ENCODE measurements at places on chromosomes 7 and 10. TPM values are rescaled to one million over a fixed set of nuclear protein-coding genes. Genes with fewer than 3 reads are reported as not detected.

DNA sequence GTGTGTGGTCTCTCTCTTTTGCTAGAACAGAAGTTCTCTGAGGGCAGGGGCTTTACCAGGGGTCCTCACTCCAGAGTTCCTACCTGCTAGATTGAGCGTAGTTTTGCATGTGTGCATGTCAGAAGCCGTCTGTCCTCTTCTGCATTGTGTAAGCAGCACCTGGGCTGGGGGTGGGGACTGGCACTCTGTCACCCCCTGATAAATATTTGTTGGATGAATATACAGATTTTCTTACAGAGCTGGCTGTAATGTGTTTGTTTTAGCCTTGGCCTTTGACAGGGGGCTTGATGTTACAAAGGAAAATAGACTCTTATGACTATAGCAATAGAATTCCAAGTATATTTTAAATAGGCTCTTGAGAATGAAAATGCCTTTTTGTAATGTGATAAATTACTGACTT lies 46.6 kb downstream of the WDR37 start:
- H3K36me3 ChIP-seq, result no peaks in the 10 kb centered on the region
- no peak for DNase-seq
- no peaks in the 10 kb centered on the region for H3K4me1 ChIP-seq
- H3K4me3 ChIP-seq, result no peak overlapping the region
- no peaks in the 10 kb centered on the region for H3K27me3 ChIP-seq

GRCh38 chr7:49669285-49669684 lies 104.2 kb upstream of the VWC2 start:
- no peak overlapping the region for H3K4me3 ChIP-seq
- DNase-seq, result no peak
- no peak overlapping the region for H3K27ac ChIP-seq
- no peaks in the 10 kb centered on the region for H3K36me3 ChIP-seq

DNA sequence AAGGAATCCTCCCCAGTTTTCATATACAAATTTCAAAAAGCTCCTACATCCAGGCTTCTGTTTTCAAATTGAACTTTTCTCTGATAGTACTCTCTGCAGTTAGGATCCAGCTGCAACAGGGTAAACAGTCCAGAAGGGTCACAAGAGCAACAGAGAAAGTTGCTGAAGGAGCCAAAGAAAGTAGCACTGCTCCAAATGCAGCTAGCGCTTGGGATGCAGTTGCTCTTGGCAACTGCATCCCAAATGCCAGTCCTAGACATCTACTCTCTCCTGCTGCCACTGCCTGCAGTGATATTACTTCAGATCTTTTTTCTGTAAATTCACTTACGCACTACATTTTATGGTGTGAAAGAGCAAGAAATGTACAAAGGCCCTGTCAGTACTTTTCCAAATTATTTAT lies 14.6 kb downstream of the GPR37 start:
- no peak overlapping the region for H3K4me3 ChIP-seq
- no peaks in the 10 kb centered on the region for H3K4me1 ChIP-seq
- no peaks in the 10 kb centered on the region for H3K27me3 ChIP-seq
- no peak for DNase-seq
- no peak overlapping the region for H3K27ac ChIP-seq

DNA sequence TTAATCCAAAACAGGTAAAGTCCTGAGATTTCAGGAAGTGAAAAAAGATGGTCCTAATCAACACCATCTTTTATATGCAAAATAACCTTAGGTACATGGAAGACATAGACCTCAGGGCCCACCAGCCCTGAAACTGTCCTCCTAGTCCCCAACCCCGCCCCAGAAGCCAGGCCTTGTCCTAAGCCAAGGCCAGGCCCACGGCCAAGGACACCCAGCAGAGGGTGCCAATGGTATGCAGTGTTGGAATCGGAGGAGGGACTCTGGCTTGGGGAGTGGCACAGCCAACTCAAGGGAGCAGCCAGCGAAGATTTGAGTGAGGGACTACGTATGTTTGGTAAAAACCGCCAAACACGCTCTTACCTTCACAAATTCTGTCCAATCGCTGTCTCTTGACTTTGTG lies 96.7 kb downstream of the ZRANB1 start:
- peak; percentile 72 for DNase-seq

GRCh38 chr7:36262309-36263094 lies 109.4 kb downstream of the EEPD1 start:
- peaks cover 50% of the 10 kb centered on the region for H3K4me1 ChIP-seq
- DNase-seq, result no peak
- no peak overlapping the region for H3K4me3 ChIP-seq
- no peak overlapping the region for H3K27ac ChIP-seq

- DNase-seq, result no peak
- H3K4me3 ChIP-seq, result no peak overlapping the region
- H3K27me3 ChIP-seq, result no peaks in the 10 kb centered on the region
- no peaks in the 10 kb centered on the region for H3K36me3 ChIP-seq
- peak overlapping the region; percentile 58 for H3K27ac ChIP-seq
- peaks cover 39% of the 10 kb centered on the region for H3K4me1 ChIP-seq
Measured at GRCh38 chr7:139659922-139660316, 117.9 kb downstream of the HIPK2 start.

- no peaks in the 10 kb centered on the region for H3K4me1 ChIP-seq
- H3K27me3 ChIP-seq, result no peaks in the 10 kb centered on the region
- H3K27ac ChIP-seq, result no peak overlapping the region
- no peak overlapping the region for H3K4me3 ChIP-seq
- no peaks in the 10 kb centered on the region for H3K36me3 ChIP-seq
- no peak for DNase-seq
Measured at GRCh38 chr10:78765726-78766335, 302.9 kb upstream of the ZMIZ1 start.

DNA sequence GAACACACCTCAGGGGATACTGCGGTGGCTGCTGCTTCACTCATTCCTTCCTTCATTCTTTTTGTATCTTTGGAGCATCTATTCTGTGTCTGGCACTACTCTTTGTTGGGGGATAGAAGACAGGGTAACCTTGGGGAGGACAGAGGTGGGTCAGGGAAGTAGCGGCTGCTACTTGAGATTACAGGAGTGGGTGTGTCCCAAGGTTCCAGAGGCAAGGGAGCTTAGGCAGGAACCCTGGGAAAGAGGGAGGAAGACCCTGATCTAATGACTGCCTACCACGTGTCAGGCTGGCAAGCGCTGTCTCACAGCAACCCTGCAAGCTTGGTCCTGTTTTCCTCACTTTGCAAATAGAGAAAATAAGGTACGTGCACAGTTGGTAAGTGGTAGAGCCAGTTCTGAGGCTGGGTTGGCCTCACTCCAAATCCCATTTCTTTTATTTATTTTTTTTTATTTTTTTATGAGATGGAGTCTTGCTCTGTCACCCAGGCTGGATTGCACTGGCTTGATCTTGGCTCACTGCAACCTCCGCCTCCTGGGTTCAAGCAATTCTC lies 985.9 kb upstream of the ZNF722 start:
- no peaks in the 10 kb centered on the region for H3K36me3 ChIP-seq
- no peak overlapping the region for H3K27ac ChIP-seq
- no peaks in the 10 kb centered on the region for H3K27me3 ChIP-seq
- no peak overlapping the region for H3K4me3 ChIP-seq
- DNase-seq, result no peak

- no peaks in the 10 kb centered on the region for H3K27me3 ChIP-seq
- no peaks in the 10 kb centered on the region for H3K36me3 ChIP-seq
- H3K27ac ChIP-seq, result no peak overlapping the region
- DNase-seq, result no peak
- no peak overlapping the region for H3K4me3 ChIP-seq
Measured at GRCh38 chr7:96658022-96658412, 51.6 kb downstream of the SEM1 start.

URGCP gene
- total RNA-seq, result 48.0 TPM

CDK14 gene
- total RNA-seq, result 10.6 TPM

CYREN gene
- 22.5 TPM for total RNA-seq

CYP26A1 gene
- total RNA-seq, result not detected

PKD2L1 gene
- not detected for total RNA-seq

AOC1 gene
- not detected for total RNA-seq

VSTM4 gene
- 2.4 TPM for total RNA-seq

HSPA12A gene
- 9.4 TPM for total RNA-seq

LANCL2 gene
- 16.9 TPM for total RNA-seq
